ENCODE measurements at places on chromosomes 5 and 9.

GRCh38 chr5:5135957-5136676 is 4.0 kb upstream of the ADAMTS16 start:
- DNase-seq = no peak

GRCh38 chr9:130268521-130269211 is 3.1 kb downstream of the HMCN2 start:
- DNase-seq = no peak

GRCh38 chr9:111436571-111436970 is 47.6 kb downstream of the ECPAS start:
- no peak for DNase-seq

- no peak for DNase-seq
These were observed 38.7 kb upstream of the SYNPO start for GRCh38 chr5:150601491-150602345.

DNA sequence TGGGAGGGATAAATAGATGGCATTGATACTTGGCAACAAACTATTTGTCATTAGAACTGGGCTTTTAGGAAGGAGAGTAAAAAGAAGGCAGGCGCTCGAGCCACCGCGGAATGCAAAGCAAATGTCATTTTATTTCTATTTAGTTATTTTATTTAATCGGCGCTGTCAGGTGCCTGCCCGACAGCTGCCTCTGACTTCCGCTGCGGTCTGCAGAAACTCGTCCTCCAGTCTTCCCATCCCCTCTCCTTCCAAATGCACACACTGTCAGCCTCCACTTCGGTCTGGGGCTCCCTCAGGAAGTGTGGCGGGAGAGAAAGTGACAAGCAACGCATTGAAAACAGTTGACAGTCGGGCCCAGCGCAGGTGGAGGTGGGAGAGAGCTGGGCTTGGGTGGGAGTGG is 29.3 kb downstream of the ASS1 start:
- no peak for DNase-seq

- no peak for DNase-seq
These were observed 76.5 kb upstream of the ATG10 start for GRCh38 chr5:81895307-81895706.

- DNase-seq = no peak
These were observed 5.4 kb downstream of the DMRT1 start for GRCh38 chr9:846852-847251.

- no peak for DNase-seq
These were observed 39.5 kb upstream of the GLRX start for GRCh38 chr5:95861864-95862561.

DNA sequence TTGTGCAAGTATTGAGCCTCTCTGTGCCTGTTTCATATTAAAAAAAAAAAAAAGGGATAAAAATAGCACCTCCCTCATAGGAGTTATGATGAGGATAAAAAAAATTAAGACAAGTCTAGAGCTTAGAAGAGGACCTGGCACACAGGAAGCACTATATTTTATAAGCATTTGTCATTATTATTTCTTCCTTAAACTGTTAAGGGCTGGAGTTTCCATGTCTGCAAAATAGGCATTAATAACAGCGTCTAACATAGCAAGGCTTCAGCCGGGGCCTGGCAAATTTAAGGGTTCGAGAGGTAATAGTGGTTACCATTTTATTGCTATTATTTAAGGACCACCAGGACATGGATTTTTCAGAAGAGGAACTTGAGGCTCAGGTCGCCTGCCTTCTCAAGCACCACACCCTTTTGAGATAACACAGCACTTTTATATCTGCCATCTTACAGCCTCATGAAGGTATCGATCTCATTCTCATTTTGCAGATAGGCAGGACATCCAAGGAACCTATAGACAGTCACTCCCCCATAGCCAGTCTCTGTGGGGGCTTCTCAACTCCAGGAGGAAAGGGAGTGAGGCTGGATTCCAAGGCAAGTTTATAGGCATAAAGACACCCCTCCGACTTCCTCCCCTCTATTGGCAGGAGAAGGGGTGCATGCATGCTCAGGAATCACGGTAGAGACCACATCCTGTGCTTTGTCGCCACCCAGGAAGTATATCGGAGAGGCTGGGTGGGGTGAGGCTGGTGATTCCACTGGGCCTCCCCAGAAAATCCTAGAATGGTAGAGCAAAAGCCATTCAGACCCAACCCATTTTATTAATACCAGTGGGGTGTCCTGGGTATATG is 2.4 kb downstream of the ANXA6 start:
- DNase-seq = no peak

DNA sequence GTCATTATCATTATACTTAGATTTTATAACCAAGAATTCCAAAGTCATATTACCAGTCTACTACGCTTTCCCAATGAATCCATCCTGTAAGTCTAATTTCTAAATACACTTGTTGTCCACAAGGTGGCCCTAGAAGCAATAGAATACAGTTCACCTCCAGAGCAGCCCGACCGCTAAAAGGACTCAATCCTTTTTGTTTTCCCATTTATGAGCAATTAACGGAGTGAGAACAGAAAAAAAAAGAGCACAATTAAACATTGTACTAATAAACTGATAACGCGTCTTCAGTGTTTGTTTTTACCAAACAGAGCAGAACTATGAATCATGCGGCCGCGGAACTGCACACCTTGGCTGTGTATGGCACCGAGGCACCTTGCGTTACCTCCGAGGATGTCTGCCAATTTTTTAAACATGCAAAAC is 160.7 kb upstream of the DAPK1 start:
- no peak for DNase-seq

DNA sequence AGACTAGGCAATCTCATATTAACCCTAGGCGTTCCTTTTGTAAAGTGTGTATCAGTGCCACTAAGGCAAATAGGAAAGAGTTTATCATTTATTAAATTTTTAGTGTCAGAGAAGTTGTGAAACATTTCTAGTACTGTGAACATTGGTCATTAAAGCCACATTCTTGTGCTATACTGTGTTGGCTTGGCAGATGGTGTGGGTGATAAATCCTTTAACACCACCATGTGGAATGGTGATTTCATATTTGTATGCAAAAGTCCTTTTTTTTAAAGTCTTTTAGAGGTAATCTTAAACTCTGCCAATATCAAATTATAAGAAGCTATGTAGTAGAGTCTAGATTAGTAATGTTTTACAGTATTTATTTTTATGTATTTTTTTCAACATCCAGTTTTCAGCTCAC is 18.1 kb downstream of the SLC12A2 start:
- no peak for DNase-seq

- no peak for DNase-seq
These were observed 57.2 kb upstream of the RNF130 start for GRCh38 chr5:180128671-180129261.

GRCh38 chr9:132584601-132585560 is 2.5 kb downstream of the BARHL1 start:
- no peak for DNase-seq

DNA sequence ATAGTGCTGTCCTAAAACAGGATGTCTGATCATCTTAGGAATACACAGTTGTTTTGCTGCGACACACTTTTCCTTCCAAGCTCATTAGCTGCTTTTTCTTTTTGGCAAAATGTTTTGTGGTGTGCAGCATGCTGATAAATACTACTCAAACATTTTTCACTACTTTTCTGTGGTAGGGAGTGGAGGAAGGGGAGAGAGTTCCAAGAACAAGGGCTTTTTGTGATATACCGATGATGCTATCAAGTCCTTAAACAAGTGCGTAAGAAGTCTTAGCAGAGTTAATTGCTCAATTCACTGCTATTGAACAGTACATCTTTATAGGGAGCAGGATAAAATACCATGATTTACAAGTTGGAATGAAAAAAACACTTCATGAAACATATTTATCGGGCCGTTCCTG is 23.6 kb upstream of the TEK start:
- no peak for DNase-seq

DNA sequence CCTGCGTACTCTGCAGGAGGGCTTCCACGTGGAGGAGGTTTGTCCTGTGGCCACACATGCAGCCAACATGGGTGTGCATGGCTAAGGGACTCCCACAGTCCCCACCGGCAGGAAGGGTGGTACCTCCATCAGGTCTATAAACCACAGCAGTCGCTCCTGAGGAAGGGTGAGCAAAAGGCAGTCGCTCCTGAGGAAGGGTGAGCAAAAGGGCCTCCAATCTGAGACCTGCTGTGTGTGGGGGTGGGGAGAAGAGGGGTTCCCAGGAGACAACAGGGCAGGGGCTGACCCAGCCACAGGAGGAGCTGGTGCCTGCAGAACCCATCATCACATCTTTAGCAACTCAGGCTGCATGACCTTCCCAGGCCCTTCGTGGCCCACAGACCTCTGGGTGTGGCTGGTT is 30.3 kb upstream of the AKNA start:
- DNase-seq = no peak

DNA sequence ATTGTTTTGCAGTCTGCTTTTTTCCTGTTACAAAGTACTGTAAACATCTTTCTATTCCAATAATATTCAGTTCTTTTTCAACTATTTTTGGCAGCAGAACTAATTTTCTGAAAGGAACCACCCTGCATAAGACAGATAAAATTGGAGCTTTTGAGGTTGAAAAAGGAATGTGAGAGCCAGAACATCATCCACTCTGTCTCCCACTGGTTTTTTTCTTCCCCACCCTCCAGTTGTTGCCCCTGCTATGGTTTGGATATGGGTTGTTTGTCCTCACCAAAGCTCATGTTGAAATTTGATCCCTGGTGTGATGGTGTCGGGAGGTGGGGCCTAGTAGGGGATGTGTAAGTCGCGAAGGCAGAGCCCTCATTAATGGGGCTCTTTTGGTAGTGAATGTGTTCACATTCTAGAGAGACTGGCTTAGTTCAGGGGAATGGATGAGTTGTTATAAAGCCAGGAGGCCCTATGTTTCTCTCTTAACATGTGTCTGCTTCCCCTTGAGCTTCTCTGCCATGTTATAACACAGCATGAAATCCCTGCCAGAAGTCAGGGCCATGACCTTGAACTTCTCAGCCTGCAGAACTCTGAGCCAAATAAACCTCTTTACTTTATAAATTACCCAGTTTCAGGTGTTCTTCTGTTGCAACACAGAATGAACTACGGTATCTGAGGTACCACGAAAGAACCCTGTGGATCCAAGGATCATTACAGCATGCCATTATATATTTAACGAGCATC is 34.8 kb upstream of the MAST4 start:
- DNase-seq = no peak

DNA sequence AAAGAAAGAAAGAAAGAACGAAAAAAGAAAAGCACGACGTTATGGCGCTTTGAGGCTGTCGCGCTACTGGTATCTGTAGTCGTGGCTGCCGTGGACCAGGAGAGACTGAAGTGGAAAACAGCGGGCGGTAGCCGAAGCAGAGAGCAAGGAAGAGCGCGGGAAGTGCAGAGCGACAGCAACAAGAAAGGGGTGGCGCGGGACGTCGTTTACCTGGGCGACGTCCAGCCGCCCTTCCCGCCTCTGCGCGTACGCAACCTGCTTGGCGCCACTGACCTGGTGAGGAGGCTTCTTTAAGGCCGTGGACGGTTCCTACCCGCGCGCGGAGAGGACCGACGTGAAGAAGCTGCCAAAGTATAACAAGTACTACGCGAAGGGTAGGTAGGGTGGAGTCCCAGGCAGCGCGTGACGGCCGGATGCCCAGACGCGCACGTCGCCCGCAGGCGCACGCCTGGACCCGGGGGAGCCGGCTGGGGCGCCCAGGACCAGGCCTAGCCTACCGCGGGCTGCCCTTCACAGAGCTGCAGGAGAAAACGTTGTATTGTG is 15.4 kb downstream of the CCL28 start:
- no peak for DNase-seq

- no peak for DNase-seq
These were observed 332.4 kb downstream of the KCTD16 start for GRCh38 chr5:144503123-144503522.

GRCh38 chr9:68802525-68803015 is 97.5 kb downstream of the PIP5K1B start:
- no peak for DNase-seq

- no peak for DNase-seq
These were observed 40.7 kb upstream of the PPP2R2B start for GRCh38 chr5:146919304-146919703.

DNA sequence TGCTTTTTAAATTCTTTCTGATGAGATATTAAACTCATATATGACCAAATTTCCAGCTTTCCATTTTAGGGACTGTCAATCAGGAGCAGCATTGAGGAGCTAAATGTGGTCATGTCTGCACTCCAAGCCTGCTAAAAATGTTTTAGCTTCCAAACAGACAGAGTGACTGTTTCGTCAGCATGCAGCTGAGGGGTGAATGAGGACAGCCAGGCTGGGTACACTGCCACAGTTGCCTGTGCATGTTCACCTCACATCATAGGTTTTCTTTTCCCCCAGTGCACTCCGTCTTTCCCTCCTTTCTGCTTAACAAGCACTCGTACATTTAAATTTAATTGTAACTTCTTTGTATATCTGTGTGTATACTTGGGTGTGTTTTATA is 138.1 kb downstream of the ARRDC3 start:
- DNase-seq = no peak

GRCh38 chr5:80745490-80745889 is 90.7 kb upstream of the DHFR start:
- no peak for DNase-seq

- no peak for DNase-seq
These were observed 174.0 kb downstream of the GDNF start for GRCh38 chr5:37665889-37666288.

GRCh38 chr9:2253636-2254580 is 238.8 kb downstream of the SMARCA2 start:
- DNase-seq = no peak

DNA sequence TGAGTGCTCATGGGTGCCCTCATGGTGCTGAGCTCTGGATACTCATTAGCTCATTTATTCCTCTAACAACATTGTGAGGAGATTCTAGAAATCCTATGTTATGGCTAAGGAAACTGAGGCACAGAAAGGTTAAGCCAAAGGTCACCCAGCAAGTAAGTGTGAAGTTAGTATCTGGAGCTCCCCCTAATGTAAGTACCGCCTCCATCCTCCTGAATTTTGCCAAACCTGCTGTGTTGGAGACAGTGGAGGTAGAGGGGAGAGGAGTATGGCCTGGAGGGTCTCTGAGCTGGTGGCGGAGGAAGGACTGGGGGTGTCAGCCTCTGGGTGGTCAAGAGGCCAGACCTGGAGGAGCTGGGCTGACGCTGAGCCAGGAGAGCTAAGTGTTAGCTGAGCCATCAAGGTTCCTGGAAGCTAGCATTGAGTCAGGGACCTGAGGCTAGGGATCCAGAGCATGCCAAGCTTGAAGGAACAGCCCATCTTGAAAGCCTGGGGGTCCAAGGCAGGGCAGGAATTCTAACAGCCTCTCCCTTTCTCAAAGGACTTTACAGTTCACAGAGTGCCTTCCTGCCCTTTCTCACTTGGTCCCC is 114.8 kb downstream of the RGS3 start:
- no peak for DNase-seq

DNA sequence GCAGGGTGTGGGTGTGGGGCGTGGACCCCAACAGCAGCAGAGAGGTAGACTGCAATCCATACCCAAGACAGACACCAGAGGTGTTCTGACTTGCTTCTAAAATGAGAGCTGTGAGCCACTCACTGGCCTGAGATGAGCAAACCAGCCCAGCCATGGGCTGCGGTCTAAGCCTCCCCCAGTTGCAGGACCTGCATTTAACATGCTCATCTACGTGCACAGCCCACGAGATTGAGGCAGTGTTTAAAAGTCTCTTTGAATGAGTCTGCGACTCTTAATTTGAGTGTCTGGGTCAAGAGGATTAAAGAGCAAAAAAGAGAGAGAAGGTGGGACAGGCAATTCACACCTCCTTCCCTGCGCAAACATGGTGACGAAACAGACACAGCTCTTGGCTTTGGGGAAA is 5.9 kb downstream of the SURF4 start:
- DNase-seq = no peak

All from NCI-H187 treated with DMSO at 0.1 percent for 48 hours (cell line).